ENCODE measurements at places on chromosomes 5 and 9.

- no peak for DNase-seq
Observed at GRCh38 chr9:11002705-11003104, 389.9 kb upstream of the PTPRD start.

DNA sequence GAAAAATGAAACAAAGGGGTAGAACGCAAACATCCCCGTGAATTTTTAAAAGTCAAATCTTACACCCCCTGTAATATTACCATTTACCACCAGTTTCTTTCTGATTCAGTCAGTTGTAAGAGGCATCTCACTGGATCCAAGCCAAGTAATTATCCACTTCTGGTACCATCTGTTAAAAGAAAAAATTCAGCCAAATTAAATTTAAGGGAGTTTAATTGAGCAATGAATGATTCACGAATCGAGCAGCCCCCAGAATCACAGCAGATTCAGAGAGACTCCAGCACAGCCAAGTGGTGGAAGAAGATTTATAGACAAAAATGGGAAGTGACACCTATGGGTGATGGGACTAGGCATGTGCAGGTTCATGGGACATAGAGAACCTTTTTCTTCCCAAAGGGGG lies 29.9 kb upstream of the MTMR12 start:
- DNase-seq, result no peak

DNA sequence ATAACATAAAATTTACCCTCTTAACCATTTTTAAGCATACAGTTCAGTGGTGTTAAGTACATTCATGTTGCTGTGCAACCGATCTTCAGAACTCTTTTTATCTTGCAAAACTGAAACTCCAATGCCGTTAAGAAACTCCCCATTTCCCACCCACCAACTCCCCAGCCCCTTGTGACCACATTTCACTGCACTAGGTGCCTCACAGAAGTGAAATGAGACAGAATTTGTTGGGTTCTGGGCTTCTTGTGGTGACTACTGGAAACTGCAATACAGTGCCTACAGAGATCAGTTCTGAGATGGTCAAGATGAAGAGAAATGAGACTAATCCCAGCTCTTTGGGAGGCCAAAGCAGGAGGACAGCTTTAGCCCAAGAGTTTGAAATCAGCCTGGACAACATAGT lies 202.1 kb upstream of the SLC30A5 start:
- DNase-seq, result no peak

- DNase-seq, result no peak
Observed at GRCh38 chr9:81671880-81672280, 17.5 kb downstream of the TLE1 start.

- DNase-seq, result no peak
Observed at GRCh38 chr5:63963080-63963735, 963 bp upstream of the HTR1A start.

Measured in activated T-helper 1 cell treated with Interleukin-2 at 50 U/mL for 16 hours (primary cell).